ENCODE measurements at places on chromosomes 12 and 14. TPM values are rescaled to one million over a fixed set of nuclear protein-coding genes. Genes with fewer than 3 reads are reported as not detected.

- no peak for DNase-seq
Observed at GRCh38 chr12:5014269-5014668, 29.4 kb upstream of the KCNA5 start.

DNA sequence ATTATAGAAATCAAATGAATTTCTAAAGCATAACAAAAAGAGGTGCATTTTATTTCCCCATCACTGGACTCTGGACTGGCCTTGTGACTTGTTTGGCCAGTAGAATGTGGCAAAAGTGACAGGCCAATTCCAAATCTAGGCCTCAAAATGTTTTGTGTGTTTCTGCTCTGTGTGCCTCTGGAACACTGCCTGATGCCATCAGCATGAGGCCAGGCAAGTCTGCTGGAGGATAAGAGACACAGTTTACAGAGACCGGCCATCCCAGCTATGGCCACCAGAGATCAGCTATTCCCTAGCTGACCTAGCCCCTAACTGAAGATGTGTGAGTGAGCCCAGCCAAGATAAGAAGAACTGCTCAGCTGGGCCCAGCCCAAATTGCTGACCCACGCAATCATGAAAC, 32.9 kb downstream of the ASCL1 start:
- DNase-seq = no peak

DNA sequence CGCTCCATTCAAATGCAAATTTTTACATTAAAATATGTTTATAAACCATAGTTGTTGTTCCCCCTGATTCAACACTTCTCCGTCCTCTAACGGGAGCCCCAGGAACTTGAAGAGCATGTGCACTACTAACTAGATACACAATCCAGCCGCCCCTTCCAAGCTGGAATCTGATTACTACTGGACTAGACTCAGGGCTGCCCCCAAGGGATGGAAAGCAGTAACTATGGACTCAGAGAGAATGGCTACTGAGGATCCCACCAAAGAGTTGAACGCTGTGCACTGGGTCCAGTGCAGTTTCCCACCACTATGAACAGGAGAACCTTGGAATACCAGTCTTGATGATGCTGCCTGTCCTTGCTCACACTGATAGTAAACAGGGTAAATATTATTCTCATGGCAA, 48.6 kb upstream of the PCNX1 start:
- no peak for DNase-seq

- DNase-seq = no peak
Observed at GRCh38 chr14:55092341-55092740, 36.7 kb upstream of the LGALS3 start.

KCNH3 gene
- 5.4 TPM for total RNA-seq

GRCh38 chr12:85865890-85866289, 8.2 kb upstream of the NTS start:
- peak; percentile 5 for DNase-seq

DNA sequence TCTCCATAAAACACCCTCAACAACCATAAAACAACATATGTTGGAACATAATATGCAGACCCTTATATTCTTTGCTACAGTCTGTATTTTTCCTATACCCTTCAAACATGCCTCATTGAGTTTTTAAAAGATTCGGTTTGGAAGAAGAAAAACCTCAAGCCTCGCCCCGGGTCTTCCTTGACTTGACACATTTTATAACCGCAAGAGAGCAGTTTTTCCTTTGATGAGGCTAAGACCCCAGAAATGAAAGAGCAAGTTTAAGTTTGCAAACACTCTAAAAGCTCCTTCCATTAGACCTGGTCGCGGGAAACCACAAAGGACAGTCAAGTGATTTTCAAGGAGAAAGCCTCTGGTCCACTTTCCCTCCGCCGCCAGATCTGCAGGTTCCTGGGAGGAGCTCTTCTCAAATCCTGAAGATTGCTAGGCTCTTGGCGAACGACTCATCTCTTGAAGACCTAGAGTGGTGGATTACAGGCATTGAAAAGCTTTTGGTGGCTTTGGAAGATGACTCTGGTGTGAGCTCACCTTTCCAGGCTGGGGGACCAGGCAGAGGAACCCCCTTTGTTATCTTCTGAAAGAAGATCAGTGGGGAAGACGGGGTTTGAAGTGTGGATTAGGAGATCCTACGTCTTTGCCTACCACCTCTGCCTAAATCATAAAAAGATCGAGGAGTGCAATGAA, at the start of gene ASCL4:
TSS of gene ASCL4 (plus strand) at position 356 of the 681 bp plus-strand sequence. CDS start 515 bp downstream, outside the sequence.
- DNase-seq = no peak

- DNase-seq = no peak
Observed at GRCh38 chr14:101932673-101933072, 31.7 kb upstream of the DYNC1H1 start.

HOMEZ gene
- total RNA-seq = 4.5 TPM

SRGAP1 gene
- total RNA-seq = 3.3 TPM

EEF1AKMT3 gene
- total RNA-seq = 3.3 TPM

- DNase-seq = no peak
Observed at GRCh38 chr14:105641075-105641937, 114.9 kb downstream of the TMEM121 start.
